Stimulated activated CD4-positive, alpha-beta T cell treated with anti-CD3 and anti-CD28 coated beads, Interleukin-12 subunit alpha, Interleukin-12 subunit beta, amount 100 ng/mL, for 4 hours (primary cell): ENCODE measurements at places on chromosomes 11 and 22.
A peak's percentile ranks its signal among the peaks of the same experiment; 100 is the strongest.

DNA sequence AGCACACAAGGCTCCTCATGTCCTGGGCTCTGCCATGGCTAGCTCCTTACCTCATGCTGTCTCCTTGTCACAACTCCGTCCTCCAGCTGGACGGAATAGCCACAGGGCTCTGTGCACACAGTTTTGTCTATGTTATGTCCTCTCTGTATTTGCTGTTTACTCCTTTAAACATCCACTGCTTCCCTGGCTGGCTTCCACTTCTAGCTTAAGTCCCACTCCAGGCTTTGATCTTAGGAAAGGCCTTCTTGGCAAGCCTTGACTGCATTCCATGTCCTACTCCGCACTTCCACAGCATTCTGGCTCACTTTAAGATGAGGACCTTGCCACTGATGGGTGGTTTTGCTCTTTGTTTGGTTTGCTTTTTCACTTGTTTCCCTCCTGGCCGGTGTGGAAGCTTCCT, 22.9 kb upstream of the ROBO3 start:
- DNase-seq = no peak

- DNase-seq = no peak
Measured at GRCh38 chr11:495537-495931, 11.5 kb downstream of the RNH1 start.

GRCh38 chr11:64249563-64250414, 1.5 kb upstream of the PLCB3 start:
- DNase-seq = no peak

- DNase-seq = no peak
Measured at GRCh38 chr11:41113160-41113559, 346.3 kb downstream of the LRRC4C start.

DNA sequence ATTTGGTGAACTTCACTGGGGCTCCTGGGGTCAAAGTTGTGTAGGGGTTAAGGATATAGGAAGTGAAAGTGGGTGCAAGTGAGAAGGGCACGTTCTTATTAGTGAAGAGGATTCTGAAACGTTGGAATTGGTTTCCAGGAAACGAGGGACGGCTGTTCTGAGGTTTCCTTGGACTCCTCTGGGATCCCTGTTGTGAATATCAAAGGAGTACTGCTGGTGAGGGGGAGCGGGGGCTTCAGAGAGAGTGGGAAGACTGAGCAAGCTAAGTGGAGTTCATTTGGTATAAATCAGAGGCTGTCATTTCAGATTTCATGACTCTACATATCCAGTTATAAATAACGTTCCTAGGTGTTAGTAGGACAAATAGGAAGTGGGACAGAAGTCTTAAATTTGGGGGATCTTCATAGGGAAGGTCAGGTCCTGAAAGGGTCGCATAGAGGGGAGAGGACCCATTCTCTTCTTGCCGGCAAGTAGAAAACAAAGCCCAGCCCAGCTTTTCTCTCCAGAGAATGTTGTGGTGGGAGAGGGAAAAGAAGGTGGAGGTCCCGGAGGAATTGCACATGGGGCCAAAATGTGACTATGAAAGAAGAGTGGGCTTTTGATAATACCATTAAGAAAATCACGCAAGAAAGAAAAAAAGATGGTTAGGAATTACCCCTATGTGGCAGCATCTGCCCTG, 1.1 kb upstream of the NELL1 start:
- DNase-seq = no peak

DNA sequence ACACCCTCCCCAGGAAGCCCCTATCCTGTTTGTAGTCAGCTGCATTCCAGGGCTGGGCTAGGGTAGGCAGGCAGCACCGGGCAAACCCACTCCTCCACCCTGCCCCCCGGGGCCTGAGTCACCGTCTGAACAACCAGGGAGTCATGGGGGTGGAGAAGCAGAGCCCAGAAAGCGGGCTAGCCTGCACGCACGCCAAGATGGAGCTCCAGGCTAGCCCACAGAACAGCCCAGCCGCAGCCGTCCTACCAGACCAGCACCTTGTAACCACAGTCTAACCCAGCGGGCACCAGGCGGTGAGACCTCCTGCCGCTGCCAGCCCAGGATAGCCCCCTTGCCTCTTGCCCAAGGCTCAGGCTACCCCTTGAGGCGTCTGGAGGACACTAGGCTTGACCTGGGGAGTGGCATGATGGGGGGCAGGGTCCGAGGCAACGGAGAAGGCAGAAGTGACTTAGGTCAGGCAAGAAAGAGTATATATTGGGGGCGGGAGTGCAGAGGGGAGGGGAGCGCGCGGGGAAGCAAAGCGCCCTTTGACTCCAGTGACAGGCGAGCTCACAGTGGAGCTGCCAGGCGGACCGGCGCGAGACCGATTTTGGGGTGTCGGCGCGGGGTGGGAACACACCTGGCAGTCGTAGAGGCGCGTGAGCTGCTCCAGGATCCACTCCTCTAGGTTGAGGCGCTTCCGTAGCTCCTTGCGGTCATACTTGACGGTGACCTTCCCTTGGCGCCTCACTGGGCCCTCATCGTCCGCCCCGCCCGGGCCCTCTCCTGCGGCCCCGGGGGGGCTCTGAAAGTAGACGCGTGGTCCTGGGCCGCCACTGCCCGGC, 734 bp downstream of the PPP1R14B start:
- peak; percentile 80 for DNase-seq

GRCh38 chr11:10488934-10489691, 34.0 kb downstream of the AMPD3 start:
- no peak for DNase-seq

DNA sequence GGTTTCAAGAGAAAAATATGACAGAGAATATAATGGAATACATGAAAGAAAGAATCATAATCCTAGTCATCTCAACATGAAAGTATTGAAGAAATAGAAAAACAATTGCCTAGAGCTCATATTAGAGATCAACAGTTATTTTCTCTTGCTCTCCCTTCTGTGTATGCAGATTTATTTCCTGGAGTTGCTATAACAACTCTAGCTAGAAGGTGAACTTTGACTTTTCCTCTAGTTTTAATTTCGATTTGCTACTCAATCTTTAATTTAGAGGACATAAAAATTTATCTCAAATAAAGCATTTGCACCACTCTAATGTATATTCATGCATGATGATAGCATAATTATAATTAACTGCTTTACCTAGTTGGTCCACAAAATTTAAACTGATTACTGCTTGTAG, 84.6 kb upstream of the PICALM start:
- no peak for DNase-seq

- no peak for DNase-seq
Measured at GRCh38 chr11:134633276-134633675, 221.2 kb upstream of the B3GAT1 start.

GRCh38 chr11:113198972-113199661, 115.3 kb upstream of the TTC12 start:
- no peak for DNase-seq

- no peak for DNase-seq
Measured at GRCh38 chr11:129611661-129612446, 203.8 kb upstream of the TMEM45B start.

GRCh38 chr11:17700991-17701390, 18.4 kb upstream of the MYOD1 start:
- no peak for DNase-seq

DNA sequence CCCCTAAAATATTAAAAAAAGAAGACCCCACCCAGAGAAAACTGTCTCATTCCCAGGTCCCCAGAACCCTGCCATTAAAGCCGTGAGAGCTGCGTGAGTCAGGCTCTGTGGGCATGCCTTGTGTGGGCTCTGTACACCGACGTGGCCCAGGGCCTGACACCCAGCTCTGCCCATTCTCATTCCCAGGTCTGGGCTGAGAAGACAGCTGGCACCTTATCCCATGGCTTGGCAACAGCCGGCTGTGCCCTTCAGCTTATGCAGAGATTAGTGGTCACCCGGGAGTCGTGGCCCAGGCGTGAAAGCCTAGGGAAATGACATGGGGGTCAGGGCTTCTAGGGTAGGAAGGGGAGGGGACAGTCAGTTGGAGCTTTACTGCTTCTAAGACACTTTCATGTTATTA, 31.9 kb downstream of the OTOG start:
- DNase-seq = no peak

DNA sequence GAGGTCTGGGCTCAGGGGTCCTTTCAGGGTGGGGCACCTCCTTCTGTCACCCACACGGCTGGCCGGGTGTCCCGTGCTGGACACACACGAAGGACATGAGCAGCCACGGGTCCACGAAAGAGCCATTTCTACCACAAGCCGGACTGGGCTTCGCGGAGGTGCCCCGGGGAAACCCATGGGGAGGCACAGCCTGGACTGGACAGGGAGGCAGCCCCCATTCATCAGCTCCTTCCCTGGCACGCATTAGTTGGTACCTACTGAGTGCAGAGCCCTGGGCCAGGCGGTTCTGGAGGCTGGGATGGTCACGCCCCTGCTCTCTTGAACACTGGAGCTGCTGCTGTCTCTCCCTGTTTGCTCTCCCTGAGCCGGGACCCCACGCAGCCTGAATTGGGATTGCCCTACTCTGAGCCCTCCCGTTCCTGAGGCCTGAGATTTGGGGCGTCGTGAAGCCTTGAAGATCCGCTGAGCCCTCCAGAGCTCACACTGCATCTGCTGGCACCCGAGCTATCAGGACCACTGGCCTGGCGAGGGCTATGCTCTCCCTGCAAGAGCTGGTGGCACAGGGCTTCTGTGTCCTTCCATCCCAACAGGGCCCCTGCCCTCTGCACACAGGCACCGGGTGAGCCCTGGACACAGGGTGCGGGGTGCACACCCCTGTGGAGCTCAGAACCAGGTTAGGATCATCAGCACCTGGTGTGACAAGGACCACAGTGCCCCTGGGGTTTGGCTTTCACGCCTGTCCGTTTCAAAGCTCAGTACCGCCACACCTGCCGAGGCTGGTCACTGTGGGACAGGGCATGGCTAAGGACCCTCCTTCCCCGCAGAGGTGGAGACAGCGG, 84.6 kb downstream of the MYEOV start:
- no peak for DNase-seq

DNA sequence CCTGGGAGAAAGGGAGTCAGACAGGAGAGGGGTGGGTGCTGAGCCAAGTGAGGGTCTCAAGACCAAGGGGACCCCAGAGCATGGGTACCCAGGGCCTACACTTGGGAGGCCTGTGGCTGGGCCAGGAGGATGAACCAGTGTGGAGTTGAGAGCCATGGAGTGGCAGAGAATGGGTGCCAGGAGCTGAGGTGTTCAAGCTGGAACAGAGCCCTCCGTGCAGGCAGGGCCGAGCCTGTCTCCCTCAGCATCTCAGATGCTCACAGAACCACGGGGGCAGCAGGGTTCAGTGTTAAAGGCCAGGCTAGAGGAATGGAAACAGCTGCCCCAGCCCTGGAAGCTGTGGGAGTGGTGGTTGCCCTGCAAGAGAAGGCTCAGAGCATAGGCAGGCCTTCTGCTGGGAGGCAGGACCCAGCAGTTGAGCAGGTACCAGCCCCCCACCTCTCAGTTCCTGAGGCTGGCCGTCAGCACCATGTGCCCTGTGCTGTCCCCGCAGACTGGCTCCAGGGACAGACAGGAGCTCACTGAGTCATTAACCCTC, 32.3 kb downstream of the RSPH14 start:
- DNase-seq = no peak
